Adipocyte (in vitro differentiated cells): ENCODE measurements at places on chromosomes 11 and 22.

DNA sequence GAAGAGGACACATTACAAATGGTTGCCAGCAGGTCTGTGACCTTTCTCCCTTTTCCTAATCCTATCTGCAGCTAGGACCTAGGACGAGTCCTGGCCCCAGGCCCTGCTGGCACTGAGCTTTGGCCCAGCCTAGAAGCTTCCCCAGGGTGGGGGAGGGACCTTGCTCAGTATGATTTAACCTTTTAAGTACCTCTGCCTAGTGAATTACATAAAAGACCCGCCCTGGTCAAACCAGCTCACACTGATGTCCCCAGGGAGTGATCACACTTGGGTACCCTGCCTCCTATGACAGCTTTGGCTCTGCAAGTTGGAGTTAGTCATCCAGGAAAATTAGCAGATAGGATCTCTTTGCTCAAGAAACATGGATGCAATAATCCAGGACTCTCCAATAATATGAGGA lies 21.9 kb downstream of the ASCC2 start:
- DNase-seq, result no peak

DNA sequence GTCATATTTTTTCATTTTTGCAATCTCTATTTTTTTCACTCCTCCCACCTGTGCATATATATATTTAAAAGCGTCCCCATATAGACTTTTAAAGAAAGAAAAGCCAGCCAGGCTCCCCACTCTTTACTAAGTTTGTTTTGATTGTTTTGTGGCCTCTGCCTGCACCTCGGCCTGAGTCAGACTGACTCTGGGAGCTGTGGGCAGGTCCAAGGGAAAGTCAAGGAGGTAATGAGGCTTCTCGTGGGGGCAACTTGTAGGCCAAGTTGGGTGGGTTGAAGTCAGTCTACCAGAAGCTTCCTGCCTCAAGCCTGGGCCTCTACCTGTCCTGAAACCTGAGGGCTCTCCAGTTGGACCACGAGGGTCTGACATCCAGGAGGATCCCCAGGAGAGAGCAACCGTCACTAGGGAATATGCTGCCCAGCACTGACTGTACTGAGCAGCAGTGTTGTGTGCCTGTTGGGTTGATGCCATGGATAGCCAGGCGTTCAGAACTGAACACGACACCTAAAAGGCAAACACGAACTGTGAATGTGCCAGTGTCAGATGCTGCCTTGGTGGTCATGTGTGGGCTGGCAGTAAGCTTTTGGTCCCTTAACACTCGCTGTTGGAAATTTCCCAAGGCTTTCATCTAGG lies 58.8 kb downstream of the BMAL1 start:
- DNase-seq, result no peak

DNA sequence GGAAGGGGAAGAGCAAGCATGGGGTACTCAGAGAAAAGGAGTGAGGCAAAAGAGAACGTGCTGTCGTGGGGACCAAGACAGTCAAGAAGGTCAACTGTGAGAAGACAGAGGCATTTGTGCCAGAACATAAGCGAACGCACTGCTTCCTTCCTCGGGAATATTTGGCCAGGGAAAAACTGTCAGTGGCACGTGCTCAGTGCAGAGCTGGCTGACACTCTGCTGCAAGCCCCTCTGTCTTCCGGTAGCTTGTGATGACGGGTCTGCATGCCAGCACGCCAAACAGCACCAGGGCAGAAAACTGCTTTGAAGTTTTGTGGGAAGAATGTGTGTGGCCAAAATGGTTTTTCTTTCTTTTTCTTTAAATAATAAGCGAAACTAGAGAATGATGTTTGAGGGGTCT lies 60.6 kb downstream of the SMCO4 start:
- no peak for DNase-seq

- peak; percentile 60 for DNase-seq
These were observed 44.4 kb upstream of the ST14 start for GRCh38 chr11:130115218-130115617.

DNA sequence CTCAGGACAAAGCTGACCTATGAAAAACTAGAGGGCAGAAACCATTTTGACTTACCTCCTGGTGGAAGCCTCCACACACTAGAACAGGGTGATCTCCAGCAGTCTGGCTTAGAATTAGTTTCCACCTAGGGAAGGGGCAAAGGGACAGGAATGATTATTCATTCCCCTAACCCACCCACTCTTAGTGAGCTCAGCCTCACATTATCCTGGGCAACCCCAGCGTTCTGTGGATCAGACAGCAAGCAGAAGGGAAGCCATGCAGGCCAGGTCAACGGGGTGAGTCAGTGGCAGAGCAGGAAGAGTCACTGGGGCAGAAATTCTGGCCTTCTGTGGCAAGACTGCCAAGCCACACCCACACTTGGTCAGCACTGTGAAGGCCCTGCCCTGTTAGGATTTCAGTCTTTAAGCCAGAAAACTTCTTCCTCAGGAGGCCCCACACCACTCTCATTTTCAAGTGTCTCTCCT lies 10.5 kb downstream of the NUMA1 start:
- peak; percentile 89 for DNase-seq

GRCh38 chr11:120208777-120209176 lies 2.1 kb upstream of the OAF start:
- peak; percentile 52 for DNase-seq

DNA sequence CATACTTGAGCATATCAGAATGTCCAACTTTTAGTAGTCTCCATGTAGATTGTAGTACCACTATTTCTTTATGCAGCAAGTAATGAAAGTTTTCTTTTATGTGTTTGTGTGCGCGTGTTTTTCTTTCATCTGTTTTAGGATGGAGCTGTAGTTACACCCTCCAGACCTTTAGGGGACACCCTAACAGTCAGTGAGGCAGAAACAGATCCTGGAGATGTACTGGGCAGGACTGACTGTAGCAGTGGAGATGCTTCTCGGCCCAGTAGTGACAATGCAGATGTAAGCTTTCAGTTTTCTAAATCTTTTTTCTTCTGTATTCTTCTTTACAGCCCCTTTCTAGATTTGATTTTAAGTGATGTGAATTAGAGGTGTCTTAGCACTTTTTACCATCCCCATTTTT lies 79.9 kb upstream of the GRIK4 start:
- DNase-seq, result peak; percentile 54

DNA sequence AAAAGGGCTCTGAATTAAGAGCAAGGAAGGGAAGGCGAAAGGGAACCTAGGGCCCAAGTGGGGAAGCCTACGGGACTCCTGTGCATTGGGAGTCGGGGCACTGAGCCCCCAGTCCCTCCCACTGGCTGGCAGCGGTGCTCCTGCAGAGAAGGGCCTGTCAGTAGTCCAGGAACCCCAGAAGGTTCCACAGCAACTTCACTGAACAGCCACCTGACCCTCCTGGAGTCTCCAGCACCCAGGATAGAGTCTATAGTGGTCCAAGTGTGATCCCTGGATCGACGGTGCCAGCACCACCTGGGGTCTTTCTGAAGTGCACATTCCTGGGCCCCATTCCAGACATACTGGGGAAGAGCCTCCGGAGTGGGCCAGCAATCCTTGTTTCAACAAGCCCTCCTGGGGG lies 100.0 kb upstream of the B3GAT1 start:
- no peak for DNase-seq

DNA sequence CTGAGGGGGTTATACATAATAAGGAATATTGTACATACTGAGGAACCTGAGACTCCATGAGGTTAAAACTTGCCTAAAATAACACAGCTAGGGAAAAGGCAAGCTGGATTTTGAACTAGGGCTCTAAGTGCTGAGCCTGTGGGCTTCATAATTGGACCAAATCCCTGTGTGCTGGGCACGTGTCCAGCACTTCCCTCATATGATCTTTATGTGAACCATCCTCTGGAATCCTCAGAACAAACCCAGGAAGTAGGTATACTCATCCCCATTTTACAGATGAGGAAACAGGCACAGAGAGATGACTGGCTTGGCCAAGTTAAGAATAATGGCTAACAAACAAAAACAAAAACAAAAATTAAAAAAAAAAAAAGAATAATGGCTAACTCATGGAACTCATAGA lies 14.9 kb downstream of the RTN4RL2 start:
- no peak for DNase-seq

DNA sequence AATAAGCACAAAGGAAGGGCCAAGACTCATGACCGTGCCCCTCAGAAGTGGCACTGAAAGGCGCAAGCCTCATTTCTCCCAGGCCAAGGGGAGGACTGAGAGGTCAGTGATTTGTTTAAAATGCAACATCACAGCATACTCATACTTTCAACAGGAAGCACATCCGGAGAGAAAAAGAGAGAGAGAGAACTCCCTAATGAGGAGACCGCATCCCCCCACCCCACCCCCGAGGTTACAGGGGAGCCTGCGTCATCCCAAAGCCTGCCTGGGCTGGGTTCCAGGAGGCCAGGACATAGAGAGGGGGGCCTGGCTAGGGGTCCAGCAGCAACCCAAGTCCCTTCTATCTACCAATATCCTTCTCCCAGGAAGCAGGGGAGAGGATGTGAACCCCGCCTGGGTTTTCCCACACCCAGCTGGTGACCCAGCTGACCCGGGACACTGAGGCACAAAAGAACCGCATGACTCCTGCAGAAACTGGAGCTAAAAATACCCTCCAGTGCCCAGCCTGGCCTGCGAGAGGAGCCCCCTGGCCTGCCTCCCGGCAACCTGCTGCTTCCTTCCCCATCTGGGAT lies 3.8 kb downstream of the CSNK1E start:
- DNase-seq, result peak; percentile 84

DNA sequence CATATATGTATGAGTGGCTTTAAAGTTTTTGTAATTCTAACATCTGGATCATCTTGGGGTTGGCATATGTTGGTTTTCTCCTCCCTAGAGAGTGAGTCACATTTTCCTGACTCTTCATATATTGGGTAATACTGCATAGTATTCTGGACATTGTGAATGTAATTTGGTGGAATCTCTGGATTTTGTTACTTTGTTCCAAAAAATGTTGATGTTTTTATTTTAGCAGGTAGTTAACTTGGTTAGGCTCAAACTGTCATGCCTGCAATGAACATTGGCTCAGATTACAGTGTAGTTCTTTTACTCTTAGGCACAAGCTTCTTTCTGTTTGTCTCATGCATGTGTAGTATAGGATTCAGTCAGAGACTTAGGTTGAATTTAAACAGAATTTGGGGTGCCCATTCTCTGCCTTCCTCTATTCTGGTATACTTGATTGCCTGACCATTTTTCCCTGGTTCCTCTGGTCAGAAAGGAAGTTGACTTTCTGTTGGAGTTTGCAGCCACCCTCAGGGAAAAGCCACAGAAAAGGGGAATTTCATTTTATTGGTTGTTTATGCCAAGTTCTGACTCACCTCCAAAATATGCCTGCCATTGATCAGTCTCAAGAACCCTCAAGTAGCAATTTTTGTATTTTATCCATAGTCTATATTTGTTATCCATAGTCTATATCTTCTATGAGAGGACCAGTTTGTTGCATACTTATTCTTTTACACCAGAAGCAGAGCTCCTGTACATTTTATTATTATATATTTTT lies 151.7 kb downstream of the UVRAG start:
- DNase-seq, result peak; percentile 94

DNA sequence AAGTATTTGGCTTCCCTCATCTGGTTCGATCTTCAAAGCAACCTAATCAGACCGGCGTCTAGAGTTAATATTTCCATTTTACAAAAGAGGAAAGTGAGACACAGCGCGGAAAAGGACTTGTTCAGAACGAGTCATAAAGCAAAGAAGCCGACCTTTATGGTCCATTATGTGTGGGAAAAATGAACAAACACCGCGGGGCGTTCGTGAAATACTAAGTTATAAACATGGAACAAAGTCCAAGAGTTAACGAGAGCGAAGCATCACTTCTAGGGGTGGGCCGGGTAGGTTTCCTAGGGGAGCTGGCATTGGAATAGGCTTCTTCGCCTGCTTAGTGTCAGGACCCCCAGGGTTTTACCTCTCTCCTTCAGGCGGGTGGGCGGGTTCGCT lies 575 bp downstream of the DUSP18 start:
- DNase-seq, result peak; percentile 43

DNA sequence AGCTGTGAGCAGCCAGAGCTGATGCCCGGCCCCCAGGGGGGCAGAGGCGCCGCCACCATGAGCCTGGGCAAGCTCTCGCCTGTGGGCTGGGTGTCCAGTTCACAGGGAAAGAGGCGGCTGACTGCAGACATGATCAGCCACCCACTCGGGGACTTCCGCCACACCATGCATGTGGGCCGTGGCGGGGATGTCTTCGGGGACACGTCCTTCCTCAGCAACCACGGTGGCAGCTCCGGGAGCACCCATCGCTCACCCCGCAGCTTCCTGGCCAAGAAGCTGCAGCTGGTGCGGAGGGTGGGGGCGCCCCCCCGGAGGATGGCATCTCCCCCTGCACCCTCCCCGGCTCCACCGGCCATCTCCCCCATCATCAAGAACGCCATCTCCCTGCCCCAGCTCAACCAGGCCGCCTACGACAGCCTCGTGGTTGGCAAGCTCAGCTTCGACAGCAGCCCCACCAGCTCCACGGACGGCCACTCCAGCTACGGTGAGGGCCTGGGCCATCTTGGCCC lies 6.1 kb downstream of the CDC42EP1 start:
- DNase-seq, result no peak

- no peak for DNase-seq
These were observed 739.8 kb upstream of the API5 start for GRCh38 chr11:42571878-42572610.

DNA sequence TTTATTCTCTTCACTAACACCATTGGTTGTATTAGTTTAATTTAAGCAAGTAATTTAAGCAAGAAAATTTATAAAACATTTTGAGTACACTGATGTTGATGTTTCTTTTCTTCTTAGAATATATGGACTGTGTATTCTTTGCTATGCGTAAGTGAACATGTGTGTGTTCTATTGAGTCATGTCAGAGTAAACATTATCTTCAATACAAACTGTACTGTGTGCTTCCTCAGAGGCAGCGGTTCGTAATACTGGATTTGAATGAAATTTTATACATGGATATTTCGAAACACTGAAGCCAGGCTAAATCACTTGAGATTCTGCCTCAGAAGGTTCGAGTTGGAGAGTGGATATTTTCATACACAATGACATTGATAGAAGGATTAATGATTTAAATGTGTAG lies 452.6 kb downstream of the LUZP2 start:
- DNase-seq, result no peak

DNA sequence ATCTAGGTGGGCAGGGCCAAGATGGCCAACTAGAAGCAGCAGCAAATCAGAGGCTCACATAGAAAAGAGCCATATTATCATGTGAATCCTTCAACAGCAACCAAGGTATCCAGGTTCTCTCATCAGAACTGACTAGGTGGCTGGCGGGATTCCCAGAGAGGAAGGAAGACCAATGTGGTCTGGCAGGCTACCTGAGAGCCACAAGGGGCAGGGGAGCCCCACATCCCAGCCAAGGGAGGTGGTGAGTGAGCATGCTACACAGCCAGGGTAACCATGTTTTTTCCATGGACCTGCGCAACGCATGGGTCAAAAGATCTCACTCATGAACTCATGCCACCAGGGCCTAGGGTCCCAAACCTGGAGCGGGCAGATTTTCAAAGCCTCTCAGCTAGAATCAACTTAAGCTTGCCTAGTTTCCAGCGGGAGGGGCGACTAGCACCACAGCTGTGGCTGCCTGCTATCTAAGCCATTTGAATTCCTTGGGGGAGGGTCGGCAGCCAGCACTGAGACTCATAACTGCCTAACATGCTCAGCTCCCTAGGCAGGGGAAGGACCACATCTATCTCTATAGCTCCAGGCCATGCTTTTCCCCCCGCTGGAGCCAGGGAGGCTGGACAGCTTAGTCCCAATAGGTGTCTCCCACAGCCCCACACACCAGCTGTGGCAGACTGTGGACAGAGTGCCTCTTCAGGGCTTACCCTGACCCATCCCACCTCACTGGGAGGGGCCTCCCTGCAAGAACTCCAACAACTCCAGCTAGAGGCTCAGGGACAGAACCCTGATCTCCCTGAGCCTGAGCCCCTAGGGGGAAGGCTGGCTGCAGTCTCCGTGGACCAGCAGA lies 28.7 kb upstream of the CASP12 start:
- DNase-seq, result no peak
